NCI-H2081 (cell line): ENCODE measurements at places on chromosomes 1 and 21.

- DNase-seq = no peak
Observed at GRCh38 chr1:19866029-19866428, 16.2 kb upstream of the OTUD3 start.

GRCh38 chr1:13517193-13517812 lies 3.5 kb upstream of the LRRC38 start:
- DNase-seq = no peak

DNA sequence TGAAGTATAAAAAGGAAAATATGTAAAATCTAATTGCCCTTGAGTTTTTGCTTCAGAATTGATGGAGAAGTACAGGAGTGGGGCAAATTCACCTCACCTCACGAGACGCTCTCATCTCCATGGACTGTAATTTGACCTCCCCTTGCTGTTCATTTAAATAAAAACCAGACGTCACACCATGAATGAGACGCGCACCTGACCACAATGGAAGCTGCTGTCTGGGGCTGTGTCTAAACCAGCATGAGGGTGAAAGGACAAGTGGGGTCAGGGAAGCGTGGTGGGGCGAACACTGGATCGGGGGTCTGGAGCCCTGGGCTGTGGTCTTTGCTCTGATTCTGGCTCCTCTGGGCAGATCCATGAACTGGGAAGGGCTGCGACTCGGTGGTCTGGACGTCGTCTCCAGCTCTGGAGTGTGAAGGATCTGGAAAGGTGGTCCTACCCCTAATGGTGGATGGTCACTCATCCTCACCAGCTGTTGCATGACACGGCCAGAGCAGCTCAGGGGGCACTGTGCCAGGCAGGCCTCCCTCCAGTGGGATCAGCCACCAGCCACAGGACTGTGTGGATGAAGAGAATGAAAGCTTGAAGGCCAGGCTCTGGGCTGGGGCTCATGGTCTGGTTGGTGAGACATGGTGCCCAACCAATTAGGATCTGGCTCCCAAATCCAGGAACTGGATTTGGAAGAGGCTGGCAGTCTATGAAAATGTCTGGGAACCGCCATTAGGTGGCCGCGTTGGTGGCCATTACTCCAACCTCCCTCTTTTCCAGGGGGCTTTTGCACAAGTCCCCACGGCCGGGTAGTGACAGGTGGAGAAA lies 728.6 kb downstream of the PTPRU start:
- DNase-seq = no peak

DNA sequence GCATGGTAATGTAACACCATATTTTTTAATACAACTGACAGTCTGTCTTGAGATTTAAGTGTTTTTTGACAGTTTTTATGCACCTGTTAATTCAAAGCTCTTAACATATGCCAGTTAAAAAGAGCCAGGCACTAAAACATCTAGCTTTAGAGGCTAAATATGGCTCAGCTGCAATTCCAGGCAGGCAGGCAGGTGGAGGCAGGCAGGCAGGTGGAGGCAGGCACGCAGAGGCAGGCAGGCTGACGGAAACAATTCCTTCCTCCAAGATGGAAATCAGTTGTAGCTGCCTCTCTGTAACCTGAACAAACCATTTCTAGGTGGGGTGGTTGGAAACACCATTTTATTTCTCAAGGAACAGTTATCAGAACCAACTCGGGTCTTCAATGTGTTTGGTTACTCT lies 51.2 kb downstream of the GORAB start:
- DNase-seq = no peak

GRCh38 chr1:85289207-85289847 lies 12.9 kb upstream of the BCL10 start:
- DNase-seq = no peak

GRCh38 chr1:55141295-55141893 lies 73.8 kb downstream of the USP24 start:
- DNase-seq = no peak

- no peak for DNase-seq
Observed at GRCh38 chr1:232334811-232335210, 295.1 kb downstream of the SIPA1L2 start.

- DNase-seq = no peak
Observed at GRCh38 chr1:223702735-223703667, 9.3 kb upstream of the CAPN2 start.

DNA sequence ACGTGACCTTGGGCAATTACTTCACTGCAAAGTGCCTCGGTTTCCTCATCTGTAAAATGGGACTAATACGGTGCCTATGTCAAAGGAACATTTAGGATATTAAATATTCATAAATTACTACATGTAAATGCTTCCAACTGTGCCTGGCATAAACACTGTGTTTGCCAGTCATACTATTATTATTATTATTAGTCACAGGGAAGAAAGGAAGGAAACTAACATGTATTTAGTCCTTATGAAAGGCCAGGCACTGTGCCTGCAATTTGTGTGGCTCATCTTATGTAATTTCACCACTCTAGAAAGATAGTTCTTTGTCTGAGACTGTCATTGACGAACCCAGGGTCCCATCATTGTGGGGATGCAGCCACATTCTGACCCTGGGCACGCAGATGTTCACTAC lies 45.0 kb downstream of the EPHB2 start:
- no peak for DNase-seq

- no peak for DNase-seq
Observed at GRCh38 chr21:33230545-33231324, 997 bp downstream of the IFNAR2 start.

GRCh38 chr1:226425431-226426031 lies 17.6 kb upstream of the PARP1 start:
- DNase-seq = no peak

GRCh38 chr21:44531606-44532564 lies 8.1 kb downstream of the KRTAP10-1 start:
- DNase-seq = no peak

DNA sequence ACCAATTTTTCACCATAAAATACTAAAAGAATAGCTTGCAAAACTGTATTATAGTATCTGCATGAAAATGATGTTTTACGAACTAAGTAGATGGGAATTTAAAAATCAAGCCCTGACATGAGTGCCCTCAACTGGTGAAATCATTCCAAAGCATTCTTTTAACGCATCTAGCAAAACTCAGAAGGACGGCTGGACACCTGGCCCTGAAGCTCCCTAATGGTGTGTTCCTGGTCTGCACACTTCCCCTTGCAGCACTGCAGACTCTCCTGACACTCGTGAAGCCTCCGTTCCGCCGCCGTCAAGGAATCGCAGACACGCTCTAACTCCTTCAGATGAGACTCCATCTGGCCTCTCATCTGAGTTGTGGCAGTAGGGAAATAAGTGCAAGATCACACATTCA lies 39.9 kb downstream of the ODF2L start:
- no peak for DNase-seq

DNA sequence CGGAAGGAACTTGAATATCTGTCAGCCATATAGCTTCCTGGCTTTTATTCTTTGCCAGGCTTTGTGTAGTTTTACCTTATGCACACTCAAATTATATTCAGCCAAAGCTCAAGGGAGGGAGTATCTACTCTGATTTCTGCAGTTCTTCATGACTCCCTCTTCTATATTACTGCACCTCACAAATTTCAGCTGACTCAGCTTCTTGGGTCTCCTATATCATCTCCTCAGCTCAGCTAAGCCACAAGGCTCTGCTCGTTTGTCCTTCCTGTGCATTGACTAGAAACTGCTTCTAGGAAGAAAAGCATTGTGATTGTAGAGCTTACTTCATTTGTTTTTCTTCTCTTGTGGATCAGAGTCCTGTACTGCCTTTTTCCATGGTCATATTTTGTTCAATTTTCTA lies 37.4 kb downstream of the BTBD8 start:
- no peak for DNase-seq

GRCh38 chr1:33782776-33783175 lies 81.1 kb upstream of the HMGB4 start:
- no peak for DNase-seq
